ENCODE measurements at places on chromosomes 1 and 21.

- DNase-seq, result no peak
These were observed 9.3 kb downstream of the IRF2BP2 start for GRCh38 chr1:234600418-234601281.

GRCh38 chr1:164586591-164586990 is 27.6 kb downstream of the PBX1 start:
- no peak for DNase-seq

DNA sequence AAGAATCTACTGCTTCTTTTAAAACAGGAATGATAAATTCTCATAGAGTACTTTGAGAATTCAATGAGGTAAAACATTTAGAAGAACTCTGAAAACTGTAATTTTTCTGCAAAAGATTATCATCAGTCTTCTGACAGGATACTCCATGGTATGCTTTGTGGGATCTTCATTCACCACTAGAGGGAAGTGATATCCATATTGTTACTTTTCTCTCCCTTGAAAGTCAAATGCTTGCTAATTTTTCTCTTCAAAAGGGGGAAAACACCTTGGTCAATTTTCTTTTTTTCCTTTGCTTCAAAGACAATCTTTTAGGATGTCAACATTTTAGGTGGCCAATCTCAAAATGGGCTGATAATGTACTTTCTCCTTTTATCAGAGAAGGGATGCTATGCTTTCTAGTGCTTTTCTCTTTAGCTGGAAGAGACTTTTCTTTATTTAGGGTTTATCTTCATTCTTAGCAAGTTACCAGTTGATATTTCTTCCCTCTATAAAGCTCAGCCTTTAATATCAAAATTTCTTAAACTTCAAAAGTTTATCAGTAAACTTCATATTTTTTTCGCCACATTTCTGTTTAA is 95.5 kb downstream of the NEGR1 start:
- no peak for DNase-seq

- DNase-seq, result no peak
These were observed 13.9 kb downstream of the CELSR2 start for GRCh38 chr1:109263234-109263596.

GRCh38 chr1:56363007-56363770 is 216.2 kb downstream of the PLPP3 start:
- DNase-seq, result no peak

DNA sequence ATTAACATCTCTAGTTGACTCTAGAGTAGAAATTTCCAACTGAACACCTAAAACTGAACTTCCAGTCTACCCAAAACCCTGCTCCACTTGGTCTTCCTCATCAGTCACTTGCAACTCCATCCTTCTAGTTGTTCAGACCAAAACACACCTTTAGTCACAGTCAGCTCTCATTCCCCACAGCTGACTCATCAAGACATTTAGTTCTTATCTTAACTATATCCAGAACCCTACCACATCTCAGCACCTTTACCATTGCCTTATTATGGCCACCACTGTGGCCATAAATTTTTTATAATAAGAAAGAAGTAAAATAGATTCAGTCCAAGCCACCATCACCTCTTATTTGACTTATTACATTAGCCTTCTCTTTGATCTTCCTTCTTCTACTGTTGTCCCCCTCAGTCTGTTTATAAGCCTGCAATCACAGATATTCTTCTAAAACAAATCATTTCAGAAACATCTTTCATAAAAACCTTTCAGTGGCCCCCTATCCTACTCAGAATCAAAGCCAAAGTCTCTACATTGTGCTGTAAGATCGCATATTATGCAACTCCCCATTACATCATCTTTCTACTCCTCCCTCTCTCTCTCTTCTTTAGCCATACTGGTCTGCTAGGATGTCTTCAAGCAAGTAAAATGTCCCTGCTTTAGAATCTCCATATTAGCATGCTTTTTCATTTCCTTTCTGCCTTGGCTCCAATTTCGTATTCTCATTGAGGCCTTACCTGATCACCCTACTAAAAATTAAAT is 275.9 kb downstream of the LRRC40 start:
- no peak for DNase-seq

GRCh38 chr1:162689745-162690671 is 57.7 kb downstream of the DDR2 start:
- no peak for DNase-seq

DNA sequence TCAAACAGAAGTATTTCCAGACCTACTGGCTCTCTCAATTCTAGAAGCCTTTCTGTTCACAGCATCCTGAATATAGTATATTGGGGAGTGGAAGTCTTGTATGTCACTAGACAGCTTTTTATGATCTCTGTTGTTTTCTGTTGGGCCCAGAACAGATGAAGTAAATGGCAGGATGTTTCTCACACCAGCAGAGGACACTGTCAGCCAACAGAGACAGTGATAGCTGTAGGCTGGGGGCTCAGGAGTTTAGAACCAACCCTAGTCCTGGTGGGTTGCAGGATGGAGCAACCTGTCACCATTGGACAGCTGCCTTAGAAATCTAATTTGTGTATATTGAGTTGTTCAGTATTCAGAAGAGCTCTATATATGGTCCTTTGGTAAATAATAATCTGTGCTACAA is 16.9 kb downstream of the AGO1 start:
- no peak for DNase-seq

DNA sequence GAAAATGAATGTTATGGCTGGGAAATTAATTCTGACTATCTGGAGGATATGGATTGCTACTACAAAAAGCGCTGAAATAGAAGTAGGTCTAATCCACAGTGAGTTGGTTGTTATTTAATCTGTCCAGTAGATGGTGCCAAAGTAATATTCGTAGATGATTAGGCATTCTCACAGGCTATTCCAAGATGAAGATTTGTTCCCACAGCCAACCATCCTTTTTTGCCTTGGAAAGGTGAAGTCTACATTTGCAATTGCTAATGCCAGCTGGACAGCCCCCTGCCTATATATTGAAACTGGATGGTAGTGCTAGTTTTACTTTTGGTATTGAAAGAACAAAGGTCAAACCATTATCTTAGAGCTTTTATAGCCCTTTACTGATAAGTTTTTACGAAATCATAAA is 43.8 kb downstream of the RBM11 start:
- no peak for DNase-seq

DNA sequence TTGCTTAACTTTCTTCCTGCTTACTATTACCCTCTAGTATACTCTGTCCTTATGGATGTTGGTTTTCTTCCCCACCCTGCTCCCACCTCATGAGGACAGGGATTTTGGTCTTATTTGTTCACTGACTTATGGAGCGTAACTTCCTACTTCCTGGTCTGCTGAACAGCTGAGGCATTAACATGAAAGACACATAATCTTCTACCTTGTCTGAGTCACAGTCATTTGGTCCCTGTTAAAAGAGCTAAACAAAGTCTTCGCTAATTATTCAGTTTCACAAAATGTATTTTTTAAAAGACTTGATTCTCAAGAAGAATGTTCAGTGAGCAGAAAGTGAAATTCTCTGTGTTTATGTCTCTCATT is 18.5 kb downstream of the RNASEL start:
- DNase-seq, result no peak

GRCh38 chr1:245771511-245772281 is 616.9 kb downstream of the KIF26B start:
- no peak for DNase-seq

DNA sequence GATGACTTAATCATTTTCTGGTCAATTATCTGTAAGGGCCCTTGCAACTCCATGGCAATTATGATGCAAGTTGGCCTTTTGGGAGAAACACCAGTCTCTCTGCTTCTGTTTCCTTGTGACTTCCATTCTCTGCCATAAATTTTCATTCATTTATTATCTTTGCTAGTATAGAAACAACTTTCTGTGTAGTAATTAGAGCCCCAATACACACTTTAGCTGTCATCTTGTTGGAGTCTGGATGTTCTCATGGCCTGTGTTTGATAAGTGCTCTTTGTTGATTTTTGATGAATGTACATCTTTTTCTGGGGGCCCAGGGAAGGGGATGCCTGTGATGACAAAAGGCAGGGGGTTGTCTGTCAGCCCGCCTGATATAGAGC is 22.4 kb downstream of the PROX1 start:
- no peak for DNase-seq

DNA sequence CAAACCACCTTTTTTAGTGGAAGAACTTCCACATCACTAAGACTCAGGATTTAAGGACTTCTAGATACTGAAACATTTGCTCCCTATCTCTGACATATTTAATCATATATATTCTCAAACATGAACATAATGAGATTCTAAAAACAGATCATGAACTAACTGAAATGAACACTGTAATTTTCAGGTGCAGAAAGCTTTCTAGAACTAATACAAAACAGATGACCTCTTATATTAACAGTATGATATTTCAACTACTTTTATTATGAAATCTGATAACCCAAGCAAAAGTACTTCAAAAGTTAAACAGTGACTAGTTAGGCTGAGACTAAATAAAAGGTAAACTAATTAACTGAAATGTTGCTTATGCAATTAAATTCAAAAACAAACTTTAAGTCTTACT is 157.5 kb downstream of the COP1 start:
- no peak for DNase-seq

- no peak for DNase-seq
These were observed 5.2 kb upstream of the PKNOX1 start for GRCh38 chr21:42969193-42969600.

DNA sequence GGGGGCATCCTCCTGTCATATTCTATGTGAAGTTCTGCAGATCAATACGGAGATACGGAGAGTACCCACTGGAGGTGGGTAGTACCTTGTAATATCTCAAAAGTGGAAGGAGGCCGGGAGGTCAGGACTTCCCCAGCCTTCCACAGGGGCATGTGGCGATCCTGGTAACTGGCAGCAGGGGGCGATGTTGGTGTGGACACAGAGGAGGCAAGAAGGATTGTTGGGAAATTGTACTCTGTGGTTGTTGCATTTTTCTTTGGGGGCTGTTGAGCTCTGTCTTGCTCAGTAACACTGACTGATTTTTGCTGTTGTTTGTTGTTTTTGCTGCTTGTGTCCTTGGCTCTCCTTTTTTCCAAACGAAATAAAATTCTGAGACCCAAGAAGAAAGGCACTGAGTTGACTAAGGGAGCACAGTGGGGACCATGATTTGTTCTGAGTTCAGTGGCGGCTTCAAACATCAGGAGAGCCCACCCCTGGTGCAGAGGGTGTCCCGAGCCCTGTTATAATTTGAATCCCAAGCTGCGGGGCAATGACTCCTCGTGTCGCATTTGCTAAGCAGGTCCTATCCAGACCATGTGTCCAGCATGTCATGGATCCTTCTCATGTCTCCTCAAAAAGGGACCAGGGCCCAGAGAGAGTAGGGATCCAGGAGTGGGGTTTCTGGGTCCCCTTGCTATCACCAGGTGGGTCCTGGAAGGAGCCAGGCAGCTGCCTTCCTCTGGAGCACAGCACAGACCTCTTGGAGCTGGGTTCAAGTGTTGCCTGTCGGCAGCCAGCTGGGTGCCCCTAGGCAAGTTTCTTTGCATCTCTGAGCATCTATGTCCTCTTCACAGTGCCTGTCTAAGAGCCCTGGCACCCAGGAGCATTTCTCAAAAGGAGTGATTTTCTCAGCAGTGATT is 22.8 kb downstream of the LHX4 start:
- peak; percentile 98 for DNase-seq

DNA sequence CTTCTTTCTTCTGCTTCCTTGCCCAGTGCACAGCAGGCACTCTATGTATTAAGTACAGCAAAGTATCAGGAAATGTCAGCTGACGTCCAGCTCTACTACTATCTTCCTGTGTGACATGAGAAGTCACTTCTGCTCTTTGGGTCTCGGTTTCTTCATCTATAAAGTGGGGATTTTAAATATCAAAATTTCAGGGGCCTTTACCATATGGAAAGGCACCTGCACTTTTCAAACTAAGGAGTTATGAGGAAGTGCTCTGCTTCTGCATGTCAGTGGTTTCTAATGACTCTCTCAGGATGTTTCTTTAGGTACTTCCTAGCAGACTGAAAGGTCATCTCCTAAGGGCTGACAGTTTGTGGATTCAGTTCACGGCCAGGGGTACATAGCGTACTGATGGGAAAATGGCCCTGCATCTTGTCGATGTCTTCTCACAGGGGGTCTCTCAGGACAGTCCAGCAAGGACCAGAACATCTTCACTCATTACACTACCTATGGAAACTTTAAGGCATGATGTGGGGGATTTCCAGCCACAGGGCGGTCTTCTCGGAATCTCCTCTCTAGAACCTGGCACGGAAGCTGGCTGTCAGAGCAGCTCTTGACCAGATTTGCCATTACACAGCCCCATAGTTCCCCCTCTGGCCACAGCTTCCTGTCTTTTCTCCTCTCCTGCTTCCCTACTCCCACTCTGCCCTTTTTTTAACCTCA is 42.0 kb upstream of the MTF1 start:
- no peak for DNase-seq

GRCh38 chr1:93395195-93395594 is 49.5 kb downstream of the DR1 start:
- no peak for DNase-seq

GRCh38 chr1:8239039-8239305 is 78.9 kb upstream of the SLC45A1 start:
- no peak for DNase-seq

DNA sequence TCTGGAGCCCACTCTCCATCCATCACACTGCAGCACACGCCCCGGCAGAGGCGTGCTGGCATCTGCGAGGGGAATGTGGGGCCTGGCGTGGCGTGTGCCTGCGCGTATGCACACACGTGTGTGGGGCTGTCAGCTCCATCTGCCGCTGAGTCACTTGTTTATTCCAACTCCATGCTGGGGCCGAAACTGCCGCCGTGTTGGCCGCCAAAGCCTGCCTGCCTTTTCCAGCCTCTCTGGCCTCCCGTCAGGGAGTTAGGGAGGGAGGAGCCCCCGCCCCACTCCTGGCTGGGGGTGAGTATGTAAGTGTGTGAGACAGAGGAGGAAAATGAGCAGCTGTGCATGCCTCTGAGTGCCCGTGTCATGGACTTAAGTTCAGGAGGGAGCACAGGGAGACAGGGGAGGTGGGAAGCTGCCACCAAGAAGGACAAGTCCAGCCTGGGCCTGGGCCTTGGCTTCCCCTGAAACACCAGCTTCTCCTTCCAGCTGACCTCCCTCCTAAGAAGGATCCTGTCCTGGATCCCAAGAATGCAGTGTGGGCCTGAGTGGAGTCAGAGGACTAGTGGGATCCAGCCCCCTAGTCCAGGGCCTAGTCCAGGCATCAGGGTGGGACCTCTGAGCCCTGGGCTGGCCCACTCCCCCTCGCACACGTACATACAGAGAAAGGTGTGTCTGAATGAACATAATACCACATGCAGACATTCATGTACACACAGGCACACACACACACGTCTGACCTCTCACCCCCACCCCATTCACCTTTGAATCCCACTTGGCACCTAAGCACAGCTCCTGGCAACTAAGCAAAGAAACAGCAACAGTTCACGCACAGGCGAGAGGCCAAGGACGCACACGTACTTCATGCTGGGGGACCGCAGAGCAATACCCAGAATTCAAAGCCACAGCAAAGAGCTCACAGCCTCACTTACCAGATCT is 24.7 kb downstream of the MEF2D start:
- no peak for DNase-seq

GRCh38 chr1:51863384-51863783 is 15.1 kb downstream of the NRDC start:
- DNase-seq, result no peak

DNA sequence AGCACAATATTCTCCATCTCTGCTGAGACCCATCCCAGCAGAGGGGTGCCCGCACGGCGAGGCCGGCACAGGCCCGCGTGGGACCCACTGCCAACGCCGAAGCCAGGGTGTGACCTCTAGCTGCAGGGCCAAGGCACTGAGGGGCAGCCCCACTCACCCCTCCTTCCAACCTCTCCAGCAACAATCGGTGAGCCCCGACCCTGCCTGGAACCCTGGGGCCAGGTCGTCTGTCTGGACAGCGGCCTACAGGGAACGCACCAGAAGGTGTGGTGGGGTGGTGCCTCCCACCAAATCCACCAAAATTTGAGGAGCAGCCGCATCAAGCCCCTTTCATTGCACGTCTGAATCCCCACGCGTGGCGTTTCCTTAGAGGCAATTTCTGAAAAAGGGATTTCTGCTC is 63.0 kb upstream of the ADARB1 start:
- no peak for DNase-seq

GRCh38 chr1:45454464-45454863 is 36.5 kb downstream of the TESK2 start:
- no peak for DNase-seq
